Activated CD4-positive, alpha-beta T cell treated with anti-CD3 and anti-CD28 coated beads, Interleukin-2, amount 50 U/mL, for 24 hours (primary cell): ENCODE measurements at places on chromosomes 2 and 18.

GRCh38 chr2:150081775-150082481 lies 405.5 kb downstream of the RND3 start:
- DNase-seq, result no peak

GRCh38 chr2:233991196-233991595 lies 59.3 kb upstream of the SPP2 start:
- DNase-seq, result no peak

- DNase-seq, result no peak
These were observed 190.2 kb downstream of the EIPR1 start for GRCh38 chr2:3187467-3187866.

DNA sequence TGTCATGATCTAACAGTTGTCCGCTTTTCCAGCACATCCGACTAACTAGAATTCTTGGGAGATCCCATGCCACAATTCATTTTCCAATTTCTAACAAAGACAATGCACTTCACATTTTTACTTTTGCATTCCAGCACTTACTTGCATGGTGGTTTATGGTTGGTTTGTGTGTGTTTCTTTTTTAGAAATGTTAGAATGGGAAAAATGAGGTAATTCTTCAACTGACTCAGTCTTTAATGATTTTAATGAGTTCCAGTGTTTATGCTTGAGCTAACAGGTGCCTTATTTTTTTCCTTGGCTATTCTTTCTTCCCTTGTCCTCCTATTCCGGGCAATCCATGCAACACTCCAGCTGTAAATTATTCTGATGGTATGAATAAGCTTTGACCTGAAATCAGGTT lies 46.4 kb downstream of the SLC8A1 start:
- DNase-seq, result no peak

DNA sequence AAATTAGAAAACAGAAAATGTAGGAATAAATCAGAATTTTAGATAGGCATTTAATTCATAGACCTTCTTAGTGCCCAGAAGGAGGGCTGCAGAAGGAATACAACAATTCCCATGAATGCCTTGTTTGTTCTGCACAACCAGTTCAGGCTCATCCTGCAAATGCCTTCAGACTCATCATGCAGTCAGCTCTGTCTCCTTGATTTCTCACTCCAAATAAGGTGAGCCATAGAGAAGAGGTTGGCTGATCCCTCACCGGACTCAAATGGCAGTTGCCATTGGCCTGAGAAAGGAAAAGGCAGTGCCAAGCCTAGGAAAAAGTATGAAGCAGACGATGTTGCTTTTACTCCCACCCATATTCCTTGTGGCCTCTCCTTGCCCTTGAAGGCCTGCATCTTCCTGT lies 50.3 kb downstream of the DSC3 start:
- DNase-seq, result no peak

DNA sequence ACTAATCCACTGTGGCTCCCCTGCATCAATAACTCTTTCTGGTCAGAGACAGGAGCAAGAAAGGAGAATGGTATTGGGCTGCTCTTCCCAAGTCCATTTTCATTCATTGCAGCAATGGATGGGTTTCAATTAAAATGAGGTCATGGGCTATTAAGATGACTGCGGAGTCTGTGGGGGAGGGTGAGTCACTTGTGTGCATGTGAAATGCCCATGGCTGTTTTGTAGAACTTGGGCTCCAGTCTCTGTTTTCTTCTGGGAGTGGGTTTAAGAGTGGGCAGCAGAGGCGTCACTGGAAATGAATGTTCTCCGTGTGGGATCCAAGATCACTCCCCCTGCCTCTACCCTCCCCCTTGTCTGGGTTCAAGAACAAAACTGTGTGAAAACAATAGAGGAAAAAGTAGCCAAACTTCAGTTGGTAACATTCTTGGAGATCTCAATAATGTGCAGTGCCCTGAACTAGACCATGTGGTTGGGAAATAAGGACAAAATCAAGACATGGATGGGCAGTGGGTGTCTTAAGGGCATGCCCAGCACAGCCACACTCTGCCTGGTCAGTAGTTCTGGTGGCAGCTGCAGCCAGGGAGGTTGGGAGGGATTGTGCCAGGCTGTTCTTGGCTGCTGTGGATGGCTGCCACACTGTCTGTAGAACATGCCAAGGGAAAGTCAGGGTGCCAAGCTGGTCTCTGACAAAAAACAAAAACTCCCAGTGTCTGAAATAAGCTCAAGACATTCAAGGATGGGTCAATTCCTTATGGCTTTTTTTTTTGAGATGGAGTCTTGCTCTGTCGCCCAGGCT lies 68.2 kb upstream of the CXCR4 start:
- no peak for DNase-seq

- DNase-seq, result no peak
These were observed 690.4 kb upstream of the NRXN1 start for GRCh38 chr2:51722311-51722710.

- no peak for DNase-seq
These were observed 90.9 kb upstream of the UBXN4 start for GRCh38 chr2:135650721-135651120.
